ENCODE measurements at places on chromosomes 1 and 21.

- DNase-seq, result no peak
Observed at GRCh38 chr1:3522564-3523265, 68.2 kb downstream of the ARHGEF16 start.

DNA sequence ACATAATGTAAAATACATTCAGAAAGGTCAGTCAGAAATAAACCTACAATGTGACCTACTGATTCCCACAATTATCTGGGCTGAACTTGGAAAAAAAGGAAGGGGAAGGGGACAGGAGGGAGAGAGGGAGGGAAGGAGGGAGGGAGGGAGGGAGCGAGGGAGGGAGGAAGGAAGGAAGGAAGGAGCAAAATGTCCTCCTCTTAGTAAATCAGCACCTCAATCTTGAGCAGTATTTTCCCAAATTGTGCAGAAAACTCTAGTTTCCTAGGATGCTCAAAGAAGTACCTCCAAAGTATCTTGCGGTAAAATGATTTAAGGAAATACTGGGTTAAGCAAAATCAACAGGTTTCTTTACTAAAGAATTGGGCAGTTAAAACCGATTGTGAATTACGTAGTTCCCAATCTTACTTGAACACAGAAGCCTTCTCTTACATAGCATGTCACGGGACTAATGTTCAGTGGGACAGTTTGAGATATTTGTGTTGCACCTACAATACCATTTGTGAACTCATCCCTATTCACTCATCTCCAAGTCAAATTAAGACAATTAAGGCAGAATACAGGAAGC is 51.0 kb upstream of the ASPM start:
- no peak for DNase-seq

DNA sequence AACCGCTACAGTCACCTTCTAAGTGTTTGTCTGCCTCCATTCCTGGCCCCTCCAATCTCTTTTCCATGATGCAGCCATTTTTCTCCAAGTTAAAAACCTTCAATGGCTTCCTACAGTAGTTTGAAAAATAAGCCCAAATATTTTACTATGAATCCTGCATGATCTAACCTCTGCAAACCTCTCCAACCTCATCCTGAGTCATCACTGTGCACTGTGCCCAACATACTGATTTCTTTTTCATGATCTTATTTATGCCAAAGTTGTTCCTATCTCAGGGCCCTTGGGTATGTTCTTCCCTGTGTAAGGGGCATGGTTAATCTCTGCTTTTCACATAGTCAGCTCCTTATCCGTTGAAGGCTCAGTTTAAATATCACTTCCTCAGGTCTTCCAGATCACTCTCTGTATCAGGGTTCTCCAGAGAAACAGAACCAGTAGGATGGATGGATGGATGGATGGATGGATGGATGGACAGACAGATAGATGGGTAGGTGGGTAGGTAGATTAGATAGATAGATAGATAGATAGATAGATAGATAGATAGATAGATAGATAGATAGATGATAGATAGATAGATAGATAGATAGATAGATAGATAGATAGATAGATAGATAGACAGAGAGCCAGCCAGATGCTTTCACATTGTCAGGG is 18.1 kb upstream of the PTPN14 start:
- DNase-seq, result no peak

- DNase-seq, result no peak
Observed at GRCh38 chr1:89876463-89876862, 55.6 kb downstream of the LRRC8D start.

Data from hematopoietic multipotent progenitor cell treated with erythropoietin and hydrocortisone succinate and interleukin-3 and kit ligand, for 17 days (in vitro differentiated cells).